ENCODE measurements at places on chromosomes 4 and X. TPM values are rescaled to one million over a fixed set of nuclear protein-coding genes. Genes with fewer than 3 reads are reported as not detected.

Gene MAB21L2
- 0.29 TPM for total RNA-seq

Gene BTK
- total RNA-seq = not detected

Gene RNF175
- total RNA-seq = 0.66 TPM

Gene HS6ST2
- total RNA-seq = 40.2 TPM

Gene CLDN22
- not detected for total RNA-seq

DNA sequence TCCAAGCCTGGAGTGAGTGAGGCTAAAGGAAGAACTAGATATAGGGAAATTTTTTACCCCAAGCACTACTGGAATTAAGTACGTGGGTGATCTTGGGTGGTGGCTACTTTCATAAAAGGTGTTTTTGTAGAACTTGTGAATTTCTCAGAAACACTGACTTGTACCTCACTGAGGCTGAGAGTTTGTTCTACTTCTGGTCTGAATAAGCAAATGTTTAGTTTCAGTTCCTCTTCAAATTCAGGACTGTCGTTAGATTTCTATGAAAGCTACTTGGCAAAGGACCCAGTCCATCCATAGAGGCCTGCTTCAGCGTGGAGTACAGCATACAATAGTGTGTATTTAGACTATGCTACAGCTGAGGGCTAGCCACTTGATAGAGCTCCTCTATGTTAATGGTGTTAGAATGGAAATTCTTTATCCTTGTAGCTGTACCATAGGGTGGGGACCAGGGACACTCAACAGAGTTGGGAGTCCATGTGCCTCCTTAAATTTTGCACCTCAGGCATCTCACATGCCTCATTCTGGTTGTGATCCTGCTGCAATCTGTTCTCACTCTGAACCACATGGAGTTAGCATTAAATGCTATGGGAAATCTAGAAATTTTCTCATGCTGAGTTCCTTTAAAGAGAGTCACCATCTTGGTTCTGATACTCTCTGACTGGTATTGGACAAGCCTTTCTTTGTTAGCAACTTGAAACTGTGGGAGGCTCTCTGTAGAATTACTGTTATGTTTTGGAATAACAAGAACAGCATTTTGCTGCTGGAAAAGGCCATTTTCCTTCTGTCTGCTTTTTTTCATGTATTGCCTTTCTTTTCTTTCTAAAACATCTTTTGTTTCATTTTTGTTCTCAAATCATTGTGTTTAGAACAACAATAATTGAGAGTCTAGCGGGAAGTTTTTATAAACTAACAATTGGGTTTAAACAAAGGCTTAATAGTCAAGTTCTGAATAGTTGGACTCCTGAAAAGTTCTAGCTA lies 86.8 kb downstream of the PDGFRA start:
- DNase-seq = no peak

DNA sequence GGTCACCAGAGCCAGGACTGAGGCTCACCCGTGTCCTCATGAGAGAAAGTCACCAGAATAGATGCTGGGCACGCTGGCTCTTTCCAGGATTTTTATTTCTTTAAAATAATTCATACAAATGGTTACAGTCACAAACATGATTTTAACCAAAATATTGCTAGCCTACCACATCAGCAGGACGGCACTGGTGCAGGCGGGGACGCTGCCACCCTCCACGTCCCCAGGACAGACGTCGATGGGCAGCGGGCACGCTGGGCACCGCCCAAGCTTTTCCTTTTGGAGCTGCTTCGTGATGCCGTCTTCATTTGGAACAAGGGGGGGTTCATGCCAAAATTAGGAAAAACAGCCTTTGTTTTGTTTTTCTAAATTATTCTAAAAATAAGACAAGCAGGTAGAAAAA lies 37.6 kb downstream of the CTBP1 start:
- DNase-seq = no peak

- no peak for DNase-seq
These were observed 15.6 kb downstream of the BCORL1 start for GRCh38 chrX:129998021-129998420.

GRCh38 chrX:101564651-101565050 lies 14.3 kb downstream of the ARMCX1 start:
- no peak for DNase-seq

DNA sequence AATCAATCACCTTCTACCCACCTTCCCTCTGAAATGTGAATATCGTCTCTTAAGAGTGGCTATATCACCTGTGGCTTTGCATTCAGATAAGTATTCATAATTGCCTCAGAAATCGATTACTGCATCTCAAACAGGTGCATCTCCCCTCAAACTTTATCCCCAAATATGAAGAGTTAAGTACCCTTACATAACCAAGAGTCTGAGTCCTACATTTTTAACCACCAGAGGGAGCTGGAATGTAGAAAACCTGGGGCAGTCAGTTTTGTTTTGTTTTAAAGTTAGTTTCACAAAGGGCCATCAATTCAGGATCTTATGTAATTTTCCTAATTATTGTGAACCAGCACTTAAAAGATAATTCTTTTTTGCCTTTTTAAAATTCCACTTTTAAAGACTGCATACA lies 5.7 kb downstream of the TCEANC start:
- peak; percentile 23 for DNase-seq

- DNase-seq = no peak
These were observed 16.1 kb downstream of the NKX3-2 start for GRCh38 chr4:13527981-13528820.

DNA sequence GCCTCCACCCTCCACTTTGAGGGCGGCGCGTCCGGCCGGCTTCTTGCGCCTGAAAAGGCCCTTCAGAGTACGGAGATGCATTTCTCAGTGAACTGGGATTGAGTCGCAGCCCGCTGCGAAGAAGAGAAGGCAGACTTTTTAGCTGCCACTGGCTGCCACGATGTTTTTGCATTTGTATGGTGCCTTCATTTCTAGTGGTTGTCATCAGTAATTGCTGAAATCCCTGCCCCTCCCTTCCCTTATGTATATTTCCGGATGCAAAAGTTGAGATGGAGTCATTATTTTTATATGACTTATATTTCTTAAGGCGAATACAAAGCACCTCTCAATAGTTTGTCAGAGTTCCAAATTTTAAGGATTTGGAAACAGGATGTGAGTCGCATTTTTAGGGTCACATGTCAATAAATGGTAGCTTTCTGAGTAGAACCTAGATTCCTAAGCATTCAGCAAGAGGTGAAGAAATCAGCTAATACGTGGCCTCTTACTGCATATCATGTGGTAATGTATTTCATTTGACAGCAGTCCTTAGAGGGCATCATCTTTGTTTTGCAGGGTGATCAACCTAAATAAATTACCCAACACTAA lies 658 bp downstream of the ATP6AP2 start:
- DNase-seq = no peak

DNA sequence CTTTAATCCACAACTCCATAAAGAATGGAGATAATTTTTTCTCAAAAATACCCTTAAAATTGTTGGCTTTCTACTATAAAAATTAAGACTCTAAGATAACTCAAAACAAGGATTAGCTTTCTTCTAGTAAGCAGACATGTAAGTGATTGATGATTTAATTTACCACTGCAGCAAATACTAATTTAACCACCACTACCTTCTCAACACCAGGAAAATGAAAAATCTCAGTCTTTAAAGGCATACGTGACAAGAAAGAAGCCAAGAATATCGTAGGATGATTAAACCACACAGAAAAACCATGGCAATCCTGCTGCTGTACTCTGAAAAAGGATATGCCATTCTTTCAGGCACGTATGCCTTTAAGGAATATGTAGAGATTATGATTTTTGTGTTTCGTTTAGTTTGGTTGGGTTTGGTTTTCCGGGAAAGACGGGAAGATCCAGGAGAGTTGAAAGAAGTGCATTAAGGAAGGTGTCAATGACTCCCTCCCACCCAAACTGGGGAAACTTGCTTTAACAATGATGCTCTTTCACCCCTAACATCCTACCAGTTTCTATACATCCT lies 881 bp downstream of the LRCH2 start:
- DNase-seq = no peak

- DNase-seq = no peak
These were observed 27.5 kb downstream of the CCDC149 start for GRCh38 chr4:24885342-24885741.

DNA sequence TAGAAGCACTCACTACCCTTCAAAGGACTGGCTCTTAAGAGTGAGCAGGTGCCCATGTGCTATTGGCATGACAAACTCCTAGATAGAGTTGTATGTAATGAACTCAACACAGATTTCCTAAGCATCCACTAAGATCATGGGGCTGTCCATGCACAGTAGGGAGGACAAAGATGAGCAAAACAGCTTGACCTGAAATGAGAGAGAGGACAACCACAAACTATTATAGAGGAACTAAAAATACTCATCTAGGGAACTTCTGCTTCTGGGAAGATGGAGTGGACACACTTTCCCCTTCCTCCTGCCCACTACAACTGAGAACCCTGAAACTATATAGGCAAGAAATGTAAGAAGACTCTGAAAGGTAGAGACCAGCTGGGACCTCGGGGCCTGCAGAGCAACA lies 20.8 kb upstream of the TMEM128 start:
- DNase-seq = no peak

- no peak for DNase-seq
These were observed 242.5 kb upstream of the VCX3A start for GRCh38 chrX:6777238-6778002.

DNA sequence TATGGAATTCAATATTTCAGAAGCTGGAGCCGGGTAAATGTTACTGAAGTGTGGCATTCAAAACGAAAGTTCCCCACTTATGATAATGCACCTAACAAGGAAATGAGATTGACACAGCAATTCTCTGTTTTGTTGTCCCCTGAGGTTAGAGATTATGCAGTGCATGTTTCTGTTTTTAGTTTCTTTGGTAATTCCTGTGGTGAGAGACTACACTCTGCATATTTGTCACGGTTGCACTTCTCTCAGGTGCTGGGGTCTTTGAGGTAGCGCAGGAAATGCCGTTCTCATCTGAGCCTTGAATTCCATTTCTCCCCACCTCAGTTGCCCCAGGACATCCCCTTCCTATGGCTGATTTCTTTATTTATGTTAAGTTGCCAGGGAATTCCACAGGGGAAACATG lies 15.3 kb upstream of the BEND4 start:
- no peak for DNase-seq

DNA sequence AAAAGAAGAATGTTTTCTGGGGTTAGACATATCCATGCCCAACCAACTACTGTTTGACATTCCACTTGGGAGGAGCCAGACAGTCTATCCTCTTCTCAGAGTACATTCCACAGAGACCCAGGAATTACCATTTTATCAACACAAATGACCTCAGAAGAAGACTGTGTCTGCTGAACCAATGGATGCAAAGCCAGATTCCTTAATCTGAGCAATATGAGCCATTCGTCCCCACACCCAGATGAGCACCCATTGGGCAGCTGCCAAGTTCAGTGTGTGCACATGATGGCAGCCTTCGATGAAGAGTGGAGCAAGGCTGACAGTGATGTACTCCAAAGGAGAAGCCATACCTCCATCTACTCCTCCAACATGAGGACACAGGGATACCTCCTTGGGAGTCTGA lies 111.3 kb downstream of the ZNF674 start:
- no peak for DNase-seq

DNA sequence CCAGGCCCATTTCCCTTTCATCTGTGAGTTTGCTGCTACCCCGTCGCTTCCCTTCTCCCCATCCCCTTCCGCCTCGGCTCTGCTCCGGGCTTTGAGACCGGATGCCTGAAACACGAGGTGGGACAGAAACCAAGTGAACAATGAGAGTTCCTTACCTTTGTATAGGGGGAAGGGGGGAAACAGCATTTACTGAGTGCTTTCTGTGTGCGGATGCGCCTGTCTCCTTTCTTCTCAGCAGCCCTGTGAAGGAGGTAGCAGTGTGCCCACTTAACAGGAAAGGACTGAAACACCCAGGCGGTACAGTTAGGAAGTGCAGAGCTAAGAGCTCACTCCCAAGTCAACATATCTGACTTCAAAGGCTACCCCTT lies 43.2 kb upstream of the TMSB15B start:
- peak; percentile 15 for DNase-seq

GRCh38 chrX:118437283-118437682 lies 58.3 kb upstream of the DOCK11 start:
- DNase-seq = no peak

- DNase-seq = no peak
These were observed 108.7 kb downstream of the IQCM start for GRCh38 chr4:149706942-149707341.

DNA sequence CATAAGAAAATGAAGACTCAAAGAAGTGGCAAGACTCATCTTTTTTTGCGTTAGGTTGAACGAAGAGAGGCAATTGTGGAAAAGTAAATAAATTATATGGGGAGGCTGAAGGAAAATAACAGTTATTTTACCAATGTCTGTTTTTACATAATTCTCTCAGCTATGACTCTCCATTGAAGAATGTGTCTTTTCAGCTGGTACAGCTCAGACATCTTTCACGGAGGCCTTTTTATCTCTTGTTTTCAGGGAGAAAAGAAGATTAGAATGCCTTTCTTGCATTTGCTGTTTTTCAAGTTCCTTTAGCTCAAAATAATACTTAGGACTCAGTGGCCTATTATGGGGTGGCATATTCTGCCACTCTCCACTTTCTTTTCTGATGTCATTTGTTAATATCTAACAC lies 153.0 kb downstream of the ADAM29 start:
- DNase-seq = no peak

- DNase-seq = peak; percentile 16
These were observed 28.5 kb upstream of the FGF2 start for GRCh38 chr4:122798101-122798500.

DNA sequence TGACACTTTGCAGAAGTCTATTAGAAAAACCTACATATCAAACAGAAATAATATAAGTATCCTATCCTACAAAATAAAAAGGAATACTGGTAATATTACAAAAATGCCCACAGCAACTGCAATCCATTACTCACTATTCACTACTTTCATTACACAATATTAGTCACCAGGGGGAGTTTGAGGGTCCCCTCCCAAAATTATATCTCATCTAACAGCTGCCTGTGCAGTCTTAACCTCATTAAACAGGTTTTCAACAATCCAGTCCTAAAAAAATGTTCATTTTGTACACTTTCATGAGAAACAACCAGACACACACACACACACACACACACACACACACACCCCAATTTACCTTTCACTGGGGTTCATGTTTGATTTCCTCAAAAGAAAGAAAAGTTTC lies 2.9 kb downstream of the CLOCK start:
- DNase-seq = no peak

DNA sequence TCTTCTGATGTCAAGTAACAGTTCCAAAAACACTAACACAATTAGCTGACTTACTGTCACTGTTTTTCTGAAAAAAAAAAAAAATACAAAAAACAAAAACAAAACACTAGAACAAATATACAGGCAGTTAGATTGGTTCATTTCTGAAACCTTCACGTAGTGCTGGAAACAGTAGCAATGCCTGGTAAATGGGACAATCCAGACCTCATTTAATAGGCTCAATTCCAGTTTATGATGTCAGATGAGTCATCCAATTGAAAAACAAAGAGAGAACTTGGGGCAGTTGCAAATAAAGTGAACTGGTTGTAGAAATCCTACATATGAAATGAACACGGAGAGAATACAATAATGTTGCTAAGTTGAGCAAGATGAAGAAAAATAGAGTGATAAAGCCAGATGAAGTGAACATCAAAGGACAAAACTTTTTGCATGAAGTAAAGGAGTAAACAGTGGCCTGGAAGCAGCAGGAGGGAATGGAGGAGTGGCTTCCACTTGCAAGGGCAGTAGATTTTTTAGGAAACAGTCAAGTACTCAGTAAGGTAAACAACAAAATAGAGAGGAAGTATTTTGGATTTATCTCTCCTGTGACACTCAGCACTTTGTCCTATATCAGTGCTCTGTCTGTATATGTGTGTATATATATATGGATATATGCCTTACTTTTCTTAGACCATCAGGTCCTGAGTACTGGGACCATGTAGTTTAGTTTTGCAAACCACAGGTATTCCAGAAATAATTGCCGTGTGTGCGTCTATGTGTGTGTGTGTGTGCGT lies 39.3 kb upstream of the MAGEA10 start:
- DNase-seq = no peak

GRCh38 chr4:33381816-33382215 lies 2661.6 kb downstream of the PCDH7 start:
- no peak for DNase-seq
